ENCODE measurements at places on chromosomes 12 and 14.

DNA sequence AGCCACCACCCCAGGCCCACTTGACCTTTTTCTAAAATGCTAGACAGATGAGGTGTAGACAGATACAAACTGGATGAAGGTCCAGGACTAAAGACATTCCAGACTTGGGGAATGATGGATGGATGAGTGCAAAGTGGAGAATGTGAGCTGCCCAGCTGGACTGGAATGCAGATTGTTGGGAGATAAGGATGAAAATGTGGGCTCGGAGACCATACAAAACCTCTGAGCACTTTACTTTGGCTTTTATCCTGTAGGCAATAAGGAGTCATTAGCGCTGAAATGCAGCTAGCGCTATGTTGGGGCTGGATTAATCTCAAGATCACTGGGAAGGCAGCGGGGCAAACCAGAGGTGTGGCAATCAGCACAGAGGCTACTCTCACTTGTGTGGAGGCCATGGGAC is 64.7 kb upstream of the GNPNAT1 start:
- DNase-seq: no peak

- no peak for DNase-seq
Observed at GRCh38 chr12:11722071-11722470, 72.6 kb downstream of the ETV6 start.

GRCh38 chr12:78248321-78248720 is 417.6 kb downstream of the NAV3 start:
- no peak for DNase-seq

- no peak for DNase-seq
Observed at GRCh38 chr14:77561881-77562280, 54.6 kb downstream of the SPTLC2 start.

DNA sequence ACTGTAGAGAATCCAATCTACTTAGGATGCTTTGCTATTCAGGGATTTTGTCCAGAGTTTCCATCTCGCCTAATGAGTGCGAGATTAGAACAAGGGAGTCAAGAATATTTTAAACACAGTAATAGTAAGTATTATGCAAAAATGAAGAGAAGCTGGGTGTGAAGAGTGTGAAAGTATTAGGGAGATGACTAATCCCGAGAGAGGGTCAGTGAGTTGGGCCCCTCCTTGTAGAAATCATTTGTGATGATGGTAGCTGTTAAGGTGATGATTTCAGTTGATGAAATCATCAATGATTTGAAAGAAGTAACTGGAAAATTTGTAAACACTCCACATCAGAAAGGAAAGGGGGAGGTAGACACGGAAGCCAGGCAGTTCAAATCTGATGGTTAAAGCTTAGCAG is 478.9 kb upstream of the MGAT4C start:
- DNase-seq: no peak

GRCh38 chr14:60647081-60647836 is 2.0 kb downstream of the SIX1 start:
- no peak for DNase-seq

DNA sequence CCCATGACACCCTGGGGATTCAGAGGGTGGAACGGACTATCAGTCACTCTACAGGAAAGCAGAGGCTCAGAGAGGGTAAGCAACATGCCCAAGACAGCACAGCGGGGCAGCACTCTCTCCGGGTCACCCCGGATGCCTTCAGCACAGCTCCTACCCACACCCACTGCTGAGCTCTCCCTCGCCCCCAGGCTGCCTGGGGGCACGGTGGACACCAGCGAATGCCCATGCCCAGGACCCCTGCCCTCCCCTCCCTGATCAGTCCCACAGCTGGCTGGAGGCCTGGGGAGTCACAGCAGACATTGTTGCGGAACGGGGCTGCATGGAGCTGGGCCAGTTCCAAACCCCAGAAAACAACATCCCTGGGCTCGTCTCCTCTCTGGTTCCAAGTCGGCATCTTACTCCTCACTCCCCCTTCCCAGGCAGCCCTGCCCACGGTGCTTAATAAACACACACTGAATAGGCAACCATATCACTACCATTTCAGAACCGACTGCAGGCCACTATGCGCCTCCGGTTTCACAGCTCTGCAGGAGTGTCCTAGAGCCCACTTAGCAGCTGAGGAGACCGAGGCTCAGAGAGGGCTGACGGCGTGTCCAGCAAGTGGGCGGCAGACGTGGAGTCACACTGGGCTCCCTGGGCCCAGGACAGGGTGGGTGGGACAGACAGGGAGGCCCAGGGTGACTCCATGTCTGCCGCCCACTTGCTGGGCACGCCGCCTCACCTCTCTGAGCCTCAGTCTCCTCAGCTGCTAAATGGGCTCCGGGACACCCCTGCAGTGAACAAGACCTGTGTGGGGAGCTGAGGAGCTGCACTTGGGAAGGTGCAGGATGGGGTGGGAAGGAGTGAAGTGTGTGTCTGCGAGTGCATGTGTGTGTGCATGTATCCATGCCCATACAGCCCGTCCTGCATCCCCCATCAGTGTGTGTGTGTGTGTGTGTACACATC is 27.0 kb downstream of the CCDC85C start:
- DNase-seq: no peak

- no peak for DNase-seq
Observed at GRCh38 chr12:121560392-121561008, 20.3 kb downstream of the KDM2B start.

- DNase-seq: no peak
Observed at GRCh38 chr14:96649327-96649601, 147.1 kb downstream of the PAPOLA start.

GRCh38 chr12:15534322-15534721 is 212.0 kb downstream of the PTPRO start:
- no peak for DNase-seq

GRCh38 chr12:124940393-124941169 is 26.1 kb upstream of the UBC start:
- no peak for DNase-seq

DNA sequence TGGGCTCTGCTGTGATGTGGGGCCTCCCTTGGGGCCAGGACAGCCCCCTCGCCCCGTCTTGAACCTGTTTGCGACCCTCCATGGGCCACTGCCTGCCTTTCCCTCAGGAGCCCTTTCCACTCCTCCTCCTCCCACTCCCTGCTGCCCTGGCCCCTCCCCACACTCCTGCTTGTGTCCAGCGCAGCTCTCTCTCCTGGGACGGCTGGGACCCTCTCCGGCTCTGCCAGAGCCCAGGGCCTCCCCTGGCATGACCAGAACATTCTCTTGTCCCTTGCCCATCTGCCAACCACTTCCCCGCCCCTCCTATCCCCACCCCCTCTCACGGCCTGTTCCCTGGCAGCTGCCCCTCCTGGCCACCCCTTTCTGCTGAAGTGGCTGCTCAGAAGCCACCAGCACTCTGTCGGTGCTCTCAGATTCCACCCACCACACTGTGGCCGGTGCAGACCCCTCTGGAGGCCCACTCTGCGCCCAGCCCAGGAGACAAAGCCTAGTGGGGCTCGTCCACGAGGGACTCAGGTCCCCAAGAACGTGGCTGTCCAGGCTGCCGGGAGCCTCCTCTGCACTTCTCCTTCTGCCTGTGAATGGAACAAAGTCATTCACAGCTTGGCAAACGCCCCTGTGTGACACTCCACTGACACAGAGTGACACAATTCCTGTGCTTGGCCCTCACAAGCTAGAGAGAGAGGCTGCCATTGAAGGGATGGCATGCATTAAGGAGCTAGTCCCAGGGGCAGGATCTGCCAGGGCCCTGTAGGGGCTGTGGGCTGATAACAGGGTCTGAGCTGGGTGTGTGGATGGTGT is 1.4 kb downstream of the ASPG start:
- DNase-seq: no peak

DNA sequence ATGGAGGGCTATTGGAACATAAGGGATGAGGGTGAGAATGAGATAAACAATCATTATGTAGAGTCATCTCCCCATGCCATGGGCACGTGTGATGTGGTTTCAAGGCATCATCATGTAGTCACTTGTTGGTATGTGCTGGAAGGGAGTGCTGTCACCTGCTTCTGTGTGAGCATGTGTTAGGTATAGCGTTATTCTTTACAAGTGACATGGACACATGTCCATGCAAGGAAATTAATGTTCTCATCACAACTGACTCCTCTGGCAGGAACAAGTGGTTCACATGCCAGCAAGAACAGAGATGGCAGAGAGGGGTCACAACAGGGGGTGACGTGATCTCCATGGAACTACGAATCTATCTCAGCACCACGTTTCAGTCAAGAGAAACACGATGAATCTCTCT is 815.8 kb downstream of the BCL11B start:
- DNase-seq: no peak

DNA sequence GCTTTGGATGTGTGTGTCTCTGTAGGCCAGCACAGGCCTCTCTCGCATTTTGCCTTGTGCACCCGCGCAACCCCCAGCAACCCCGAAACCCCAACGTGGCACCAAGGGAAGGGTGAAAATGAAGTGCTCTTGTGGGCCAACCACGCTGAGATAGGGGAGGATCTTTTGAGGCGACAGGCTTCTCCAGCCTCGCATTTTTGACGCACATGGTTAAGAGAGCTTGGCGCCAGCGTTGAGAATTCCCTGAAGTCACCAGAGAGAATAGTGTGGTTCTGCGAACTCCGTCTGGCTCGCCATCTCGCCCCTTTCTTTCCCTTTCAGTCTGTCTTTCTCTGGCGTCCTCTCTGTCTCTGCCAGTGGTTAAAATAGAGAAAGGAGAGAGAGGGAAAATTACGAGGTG is 1.9 kb upstream of the TBX3 start:
- no peak for DNase-seq

GRCh38 chr12:28629691-28630090 is 439.4 kb downstream of the CCDC91 start:
- no peak for DNase-seq

DNA sequence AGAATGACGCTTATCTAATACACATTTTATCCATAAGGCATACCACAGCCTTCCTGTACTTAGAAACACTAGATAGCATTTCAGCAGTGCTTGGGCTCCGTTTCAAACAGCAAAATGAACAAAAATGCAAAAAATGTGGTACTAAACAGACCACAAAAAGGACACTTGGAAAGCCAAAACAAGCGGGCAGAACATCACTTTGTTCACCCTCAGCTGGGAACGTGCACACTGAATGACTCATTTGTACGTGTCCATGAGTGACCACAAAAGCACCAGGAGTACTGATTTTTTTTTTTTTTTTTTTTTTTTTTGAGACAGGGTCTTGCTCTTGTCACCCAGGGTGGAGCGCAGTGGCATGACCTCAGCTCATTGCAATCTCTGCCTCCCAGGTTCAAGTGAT is 8.9 kb upstream of the FOXN3 start:
- DNase-seq: no peak

DNA sequence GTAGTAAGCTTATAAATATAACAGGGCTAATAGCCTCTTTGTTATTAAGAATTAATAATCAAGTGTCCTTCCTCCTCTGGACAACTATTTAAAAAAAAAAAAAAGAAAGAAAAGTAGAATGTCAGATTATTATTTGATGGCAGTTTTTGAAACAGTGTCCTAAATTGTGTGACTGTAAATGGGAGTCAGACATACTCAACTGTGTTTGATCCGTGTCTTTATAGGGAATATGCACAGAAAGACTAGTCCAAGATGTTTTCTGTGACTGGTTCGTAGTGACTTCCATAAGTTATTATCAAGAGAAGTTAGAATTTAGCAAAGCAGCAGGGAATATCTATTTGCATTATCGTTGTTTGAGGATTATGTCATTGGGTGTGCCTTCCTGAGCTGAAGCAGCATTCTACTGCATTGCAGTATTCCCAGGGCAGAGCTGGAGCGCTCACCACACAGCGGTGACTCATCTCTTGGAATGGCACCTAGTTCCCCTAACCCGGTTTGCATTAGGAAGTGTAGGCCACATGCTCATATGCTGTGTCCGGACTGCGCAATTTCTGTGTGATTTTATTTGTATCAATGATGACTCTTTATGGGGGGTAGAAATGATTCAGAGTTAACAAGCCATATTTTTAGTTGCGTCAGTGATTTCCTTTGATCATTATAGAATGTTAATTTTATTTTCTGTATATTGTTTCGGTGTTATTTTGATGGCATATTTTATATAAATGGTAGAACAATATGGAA is 7.9 kb downstream of the DYNC1H1 start:
- peak; percentile 32 for DNase-seq

- DNase-seq: no peak
Observed at GRCh38 chr14:101461891-101462290, 99.4 kb upstream of the DIO3 start.

DNA sequence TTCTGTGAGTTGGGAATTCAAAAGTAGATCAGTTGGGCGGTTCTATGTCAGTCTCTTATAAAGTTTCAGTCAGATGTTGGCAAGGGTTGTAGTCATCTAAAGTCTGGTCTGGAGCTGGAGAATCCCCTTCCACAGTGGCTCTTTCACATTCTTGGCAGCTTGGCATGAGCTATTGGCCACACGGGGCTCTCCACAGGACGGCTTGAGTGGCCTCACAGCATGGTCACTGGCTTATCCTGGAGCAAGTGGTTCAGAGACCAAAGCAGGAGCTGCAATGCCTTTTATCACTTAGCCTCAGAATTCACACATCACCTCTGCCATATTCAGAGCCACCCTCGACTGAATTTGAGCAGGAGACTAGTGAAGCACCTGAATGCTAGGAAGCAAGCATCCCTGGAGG is 7.1 kb upstream of the KICS2 start:
- DNase-seq: no peak

DNA sequence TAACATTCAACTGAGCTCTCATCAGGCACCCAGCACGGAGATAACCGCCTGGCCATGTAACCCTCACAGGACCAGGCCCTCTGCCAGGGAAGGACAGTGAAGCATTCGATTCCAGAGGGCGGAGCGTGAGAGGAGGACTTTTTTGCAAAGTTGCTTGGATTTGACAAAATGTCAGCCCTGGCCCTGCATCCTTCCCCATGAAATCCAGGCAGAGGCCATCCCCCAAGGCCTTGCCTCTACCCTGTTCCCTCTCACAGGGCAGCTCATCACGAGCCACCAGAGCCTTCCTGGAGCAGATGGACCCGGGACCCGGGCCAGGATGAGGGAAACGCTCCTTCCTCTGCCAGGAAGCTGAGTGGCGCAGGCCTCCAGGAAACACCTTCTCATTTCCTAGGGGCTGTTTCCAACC is 17.0 kb downstream of the CAMKK2 start:
- DNase-seq: no peak

DNA sequence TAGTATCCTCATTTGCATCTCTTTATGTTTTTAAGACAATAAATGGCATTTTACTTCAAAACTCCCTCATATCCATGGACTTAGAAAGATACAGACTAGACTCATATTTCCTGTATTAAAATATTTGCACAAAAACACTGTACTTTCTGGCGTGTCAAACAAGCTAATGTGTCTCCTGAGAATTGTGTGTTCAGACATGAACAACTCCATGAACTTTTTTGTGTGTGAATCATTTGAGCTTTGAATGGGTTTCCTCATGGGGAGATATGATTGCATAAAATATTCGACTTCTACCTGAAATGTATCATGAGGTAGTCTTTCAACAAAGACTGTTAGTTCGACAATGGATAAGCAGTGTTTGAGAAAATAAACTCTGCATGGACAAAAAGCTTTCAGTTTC is 58.8 kb downstream of the TMEM30B start:
- no peak for DNase-seq

- DNase-seq: no peak
Observed at GRCh38 chr14:59247801-59248584, 59.5 kb downstream of the DAAM1 start.

- DNase-seq: no peak
Observed at GRCh38 chr12:113548467-113548866, 76.8 kb upstream of the LHX5 start.

All from NCI-H2107 (cell line).